ENCODE measurements at places on chromosomes 1 and 21.

DNA sequence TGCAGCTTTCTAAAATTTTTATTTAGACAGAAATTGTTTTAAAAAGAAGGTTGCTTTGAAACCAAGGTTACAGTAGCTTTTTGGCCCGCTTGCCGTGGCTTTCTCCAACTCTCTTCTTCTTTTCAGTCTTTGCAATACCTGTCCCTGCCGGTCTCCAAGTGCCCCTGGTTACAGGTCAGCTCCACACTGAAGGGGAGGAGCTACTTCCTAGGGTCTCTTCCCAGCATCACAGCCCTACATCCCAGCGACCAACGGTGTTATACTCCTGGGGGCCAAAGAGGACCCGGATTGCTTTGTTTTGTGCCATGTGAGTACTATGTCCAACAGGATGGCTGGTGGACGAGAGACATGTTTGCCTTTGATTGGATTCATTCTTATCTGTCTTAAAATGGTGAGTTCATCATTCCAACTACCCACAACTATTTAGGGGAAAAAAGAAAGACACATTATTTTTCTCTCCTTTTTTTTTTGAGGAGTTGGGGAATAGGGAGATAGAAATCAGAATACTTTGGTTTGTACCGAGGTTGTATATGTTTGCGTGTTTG is at the start of gene FNDC7:
FNDC7 (plus strand) TSS at position 303 of the 545 bp plus-strand sequence; CDS start at position 329, 26 bp downstream.
- no peak for DNase-seq

DNA sequence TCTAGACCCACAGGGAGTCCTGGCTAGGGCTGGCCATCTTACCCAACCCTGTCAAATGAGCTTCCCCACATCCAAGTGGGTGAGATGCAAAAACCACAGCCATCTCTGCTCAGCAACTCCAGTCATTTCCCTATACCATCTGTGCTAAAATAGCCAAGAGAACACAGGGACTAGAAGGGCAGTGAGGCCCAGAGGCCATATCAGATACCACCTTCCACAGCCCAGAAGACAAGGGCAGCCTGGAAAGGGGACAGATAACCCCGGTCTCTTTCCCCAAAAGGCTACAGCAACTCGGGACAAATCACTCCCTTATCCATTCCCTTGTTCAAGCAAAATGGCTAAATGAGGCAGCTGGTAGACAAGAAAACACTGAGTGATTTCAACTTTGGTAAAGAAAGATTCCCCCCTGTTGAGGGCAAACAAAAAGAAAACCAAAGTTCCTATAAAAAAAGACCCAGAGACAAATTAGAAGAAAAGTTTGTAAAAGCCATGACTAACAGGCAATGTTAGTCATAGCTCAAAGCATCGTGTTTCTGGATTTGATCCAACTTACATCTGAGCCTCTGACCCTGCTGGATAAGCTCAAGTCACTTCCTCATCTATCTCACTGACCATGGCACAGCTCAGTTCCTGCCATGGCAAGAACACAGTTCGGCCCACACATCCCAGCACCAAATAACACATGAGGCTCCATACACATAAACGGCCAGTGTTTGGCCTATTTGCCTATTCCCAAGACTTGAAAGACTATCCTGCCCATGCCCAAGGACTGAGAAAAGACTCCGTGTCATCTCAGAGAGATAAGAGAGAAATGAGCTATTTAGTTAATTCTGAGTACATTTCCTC is 3.1 kb downstream of the LAMB3 start:
- peak; percentile 81 for DNase-seq

GRCh38 chr1:13462682-13463081 is 51.1 kb downstream of the LRRC38 start:
- no peak for DNase-seq

- DNase-seq, result peak; percentile 83
Observed at GRCh38 chr21:35559128-35559828, 501.0 kb downstream of the SETD4 start.

GRCh38 chr1:61270761-61271411 is 188.5 kb downstream of the NFIA start:
- peak; percentile 69 for DNase-seq

- DNase-seq, result no peak
Observed at GRCh38 chr1:44822131-44822701, 13.9 kb downstream of the BTBD19 start.

DNA sequence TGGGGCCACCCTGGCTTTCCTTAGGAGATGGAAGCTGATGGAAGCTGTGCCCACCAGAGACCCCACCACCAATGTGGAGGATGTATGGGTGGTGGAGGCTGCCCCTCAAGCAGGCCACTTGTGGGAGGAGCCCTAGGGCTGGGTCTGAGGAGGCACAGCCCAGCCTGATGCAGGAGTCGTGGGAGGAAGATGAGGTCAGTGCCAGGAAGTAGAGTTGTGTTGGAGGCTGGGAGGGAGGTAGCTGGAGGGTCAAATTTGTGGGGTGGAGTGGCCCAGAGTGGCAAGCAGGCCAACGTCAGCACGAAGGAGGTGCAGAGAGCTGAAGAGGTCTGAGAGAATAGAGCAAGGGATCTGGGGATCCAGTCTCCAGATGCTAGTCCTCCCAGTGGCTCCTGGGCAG is 119.0 kb upstream of the USP24 start:
- DNase-seq, result no peak

DNA sequence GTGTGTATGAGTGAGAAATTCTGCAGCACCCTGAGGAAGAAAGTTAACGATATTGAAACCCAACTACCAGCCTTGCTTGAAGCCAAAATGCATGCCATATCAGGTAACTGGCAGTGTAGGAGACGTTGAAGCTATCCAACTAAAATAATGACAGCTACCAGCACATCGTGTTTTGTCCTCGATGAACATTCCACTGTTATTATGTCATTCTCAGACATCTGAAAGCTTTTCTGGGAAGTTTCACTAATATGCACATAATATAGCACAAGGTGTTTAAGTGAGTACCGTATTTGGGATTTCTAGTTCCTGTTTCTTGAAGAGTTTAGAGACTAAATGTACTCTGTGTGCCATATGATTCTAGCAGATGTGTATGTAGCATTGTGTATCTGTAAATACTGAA is 173.5 kb downstream of the DISC1 start:
- peak; percentile 58 for DNase-seq

- DNase-seq, result peak; percentile 49
Observed at GRCh38 chr21:25735646-25736597, 1.1 kb downstream of the GABPA start.

GRCh38 chr1:222095606-222096475 is 354.0 kb upstream of the DUSP10 start:
- DNase-seq, result no peak

DNA sequence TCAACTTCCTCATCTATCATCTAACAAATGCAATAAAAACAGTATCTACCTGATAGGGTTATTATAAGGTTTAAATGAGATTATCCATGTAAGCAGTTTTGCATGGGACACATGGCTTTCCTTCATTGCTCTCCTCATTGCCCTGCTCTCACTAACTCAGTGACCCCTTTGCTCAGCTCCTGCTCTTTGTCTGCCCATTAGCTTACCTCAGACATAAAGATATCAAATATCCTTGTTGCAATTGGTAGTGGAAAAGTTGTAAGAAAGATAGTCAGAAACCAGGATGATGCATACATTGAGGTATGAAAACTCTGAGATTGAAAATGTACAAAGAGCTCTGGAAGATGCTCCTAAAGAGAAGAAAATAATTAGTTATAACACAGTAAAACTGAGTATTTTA is 89.8 kb downstream of the EVI5 start:
- DNase-seq, result no peak

- no peak for DNase-seq
Observed at GRCh38 chr21:41878831-41879189, 334 bp downstream of the PRDM15 start.

GRCh38 chr1:109133815-109134214 is 19.9 kb downstream of the ELAPOR1 start:
- DNase-seq, result no peak

GRCh38 chr1:115925467-115925866 is 50.8 kb upstream of the SLC22A15 start:
- DNase-seq, result no peak

- no peak for DNase-seq
Observed at GRCh38 chr1:182622901-182623528, 18.8 kb upstream of the RGS16 start.

DNA sequence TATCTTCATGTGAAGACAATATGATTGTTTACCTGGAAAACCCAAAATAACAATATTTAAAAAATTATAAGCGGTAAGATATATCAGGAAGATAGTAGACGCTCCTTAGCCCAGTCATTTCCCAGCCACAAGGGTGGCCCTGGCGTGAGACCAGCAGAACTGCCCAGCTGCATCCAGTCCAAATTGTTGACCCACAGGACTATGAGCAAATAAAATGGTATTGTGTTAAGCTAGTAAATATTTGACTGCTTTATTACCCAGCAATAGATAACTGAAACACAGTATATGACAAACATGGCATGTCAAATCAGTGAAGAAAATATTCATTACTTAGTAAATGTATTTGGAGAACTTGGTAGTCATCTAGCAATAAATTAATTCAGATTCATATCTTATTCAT is 294.3 kb upstream of the SPAG17 start:
- DNase-seq, result no peak

DNA sequence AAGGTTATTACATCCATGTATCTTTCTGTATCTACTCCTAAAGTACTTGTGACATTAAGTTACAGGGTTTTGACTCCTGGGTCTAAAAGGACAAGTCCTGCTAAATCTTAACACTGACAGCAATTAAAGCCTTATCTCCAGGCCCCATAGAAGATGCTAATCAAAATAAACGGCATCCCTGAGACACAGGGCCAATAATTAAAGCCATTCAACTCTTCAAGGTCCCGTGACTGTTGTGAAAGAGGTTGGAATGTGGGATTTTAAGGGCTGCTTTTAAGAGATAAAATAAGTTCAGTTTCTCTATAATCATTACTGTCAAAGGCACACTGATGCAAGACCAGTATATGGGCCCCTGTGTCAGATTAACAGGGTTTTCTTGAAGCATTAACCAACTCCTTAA is 8.3 kb downstream of the DNAI4 start:
- no peak for DNase-seq

GRCh38 chr1:103997631-103998030 is 247.9 kb downstream of the AMY1C start:
- no peak for DNase-seq

GRCh38 chr1:29544406-29544805 is 308.1 kb downstream of the PTPRU start:
- no peak for DNase-seq

GRCh38 chr1:90359994-90360393 is 357.1 kb downstream of the BARHL2 start:
- no peak for DNase-seq

GRCh38 chr1:241647658-241648057 is 4.4 kb upstream of the WDR64 start:
- no peak for DNase-seq

DNA sequence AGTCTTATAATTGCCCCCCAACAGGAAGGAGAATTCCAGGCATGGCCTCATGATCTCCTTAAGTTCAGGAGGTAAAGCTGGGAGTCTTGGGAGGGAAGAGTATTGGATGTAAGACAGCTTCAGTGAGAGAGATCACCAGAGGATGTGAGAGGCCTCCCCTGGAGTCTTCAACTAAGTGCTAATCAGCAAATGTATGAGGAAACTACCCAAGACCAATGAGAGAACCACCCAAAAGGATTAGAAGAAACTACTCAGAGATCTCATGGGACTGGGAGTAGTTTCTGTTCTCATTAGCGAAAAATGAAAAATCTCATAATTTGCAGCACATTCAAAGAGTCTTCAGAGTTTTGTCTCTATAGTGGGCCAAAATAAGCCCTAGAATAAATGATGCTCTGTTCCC is 36.6 kb upstream of the WNT2B start:
- no peak for DNase-seq

- DNase-seq, result no peak
Observed at GRCh38 chr1:46277658-46278373, 25.6 kb downstream of the LRRC41 start.

DNA sequence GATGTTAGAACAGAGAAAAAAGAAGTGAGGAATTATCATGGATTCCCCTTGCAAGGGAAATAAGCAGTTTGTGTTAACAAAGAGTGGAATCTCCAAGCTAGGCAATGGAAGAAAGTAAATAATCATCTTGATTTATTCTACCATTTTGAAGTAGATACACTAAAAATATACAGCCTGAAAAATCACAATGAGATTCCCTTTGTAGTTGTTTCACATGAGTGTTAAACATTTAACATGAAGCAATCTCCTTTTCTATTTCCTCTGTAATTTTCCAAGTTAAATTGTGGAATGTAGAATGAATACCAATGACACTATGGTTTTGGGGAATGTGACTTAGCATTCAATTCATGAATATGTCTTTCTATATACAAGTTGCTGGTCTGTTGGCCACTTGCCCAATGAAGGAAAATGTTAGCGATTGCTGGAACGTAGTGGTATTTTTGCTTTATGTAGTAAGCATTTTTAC is 5.7 kb downstream of the TGFB2 start:
- DNase-seq, result peak; percentile 91

DNA sequence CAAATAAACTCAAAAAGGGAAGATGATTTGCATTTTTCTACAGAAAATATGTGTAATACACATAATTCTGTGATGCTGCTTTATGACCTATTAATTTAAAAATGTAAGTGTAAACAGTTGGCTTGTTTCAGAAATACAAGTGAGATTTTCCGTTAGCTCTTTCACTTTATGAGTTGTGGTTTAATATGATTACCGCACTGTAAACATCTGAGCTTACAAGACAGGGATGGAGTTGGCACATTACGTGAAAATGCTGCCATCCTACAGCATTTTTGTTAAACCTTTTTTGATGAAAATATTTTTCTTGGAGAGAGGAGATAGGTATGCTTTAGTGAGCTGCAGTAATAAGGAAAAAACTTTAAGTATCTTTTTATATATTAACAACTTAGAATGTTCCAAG is 426.8 kb upstream of the ADAMTS5 start:
- DNase-seq, result no peak

- no peak for DNase-seq
Observed at GRCh38 chr1:203655671-203656070, 29.0 kb downstream of the ATP2B4 start.

DNA sequence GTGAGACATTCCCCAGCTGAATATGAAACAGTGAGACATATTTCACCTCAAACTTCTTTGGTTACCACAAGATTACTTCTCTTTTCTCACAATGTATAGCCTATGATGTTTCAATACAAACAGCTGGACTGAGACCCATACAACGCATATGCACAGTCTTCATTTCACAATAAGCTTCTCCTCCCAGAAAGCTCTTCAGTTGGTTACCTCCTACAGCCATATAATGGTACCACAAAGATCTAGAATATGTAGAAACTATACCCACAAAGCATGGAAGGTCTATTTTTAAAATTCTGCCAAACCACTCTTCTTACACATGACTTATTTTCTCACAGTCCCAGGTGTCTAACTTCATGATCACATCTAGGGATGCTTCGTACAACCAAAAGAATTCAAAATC is 70.8 kb downstream of the JAK1 start:
- no peak for DNase-seq

DNA sequence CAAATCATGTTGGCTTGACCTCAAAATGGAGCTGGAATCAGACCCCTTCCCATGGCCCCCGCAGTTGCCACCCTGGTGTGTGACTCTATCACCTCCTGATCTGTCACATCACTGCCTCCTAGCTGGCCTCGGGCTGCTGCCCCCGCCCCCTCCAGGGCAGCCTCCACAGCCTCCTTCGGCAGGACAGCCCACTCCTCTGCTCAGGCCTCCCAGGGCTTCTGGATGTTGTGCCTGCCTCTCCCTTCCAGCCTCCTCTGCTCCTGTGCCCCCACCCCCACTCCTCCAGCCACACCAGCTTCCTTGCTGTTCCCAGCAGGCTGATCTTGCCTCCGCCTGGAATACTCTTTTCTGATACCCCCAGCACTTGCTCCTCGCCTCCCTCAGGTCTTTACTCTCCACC is 134.4 kb upstream of the EDN2 start:
- DNase-seq, result no peak
